ENCODE measurements at places on chromosomes 7 and 10.

GRCh38 chr10:65234261-65234660 is 1691.6 kb upstream of the LRRTM3 start:
- DNase-seq: no peak

DNA sequence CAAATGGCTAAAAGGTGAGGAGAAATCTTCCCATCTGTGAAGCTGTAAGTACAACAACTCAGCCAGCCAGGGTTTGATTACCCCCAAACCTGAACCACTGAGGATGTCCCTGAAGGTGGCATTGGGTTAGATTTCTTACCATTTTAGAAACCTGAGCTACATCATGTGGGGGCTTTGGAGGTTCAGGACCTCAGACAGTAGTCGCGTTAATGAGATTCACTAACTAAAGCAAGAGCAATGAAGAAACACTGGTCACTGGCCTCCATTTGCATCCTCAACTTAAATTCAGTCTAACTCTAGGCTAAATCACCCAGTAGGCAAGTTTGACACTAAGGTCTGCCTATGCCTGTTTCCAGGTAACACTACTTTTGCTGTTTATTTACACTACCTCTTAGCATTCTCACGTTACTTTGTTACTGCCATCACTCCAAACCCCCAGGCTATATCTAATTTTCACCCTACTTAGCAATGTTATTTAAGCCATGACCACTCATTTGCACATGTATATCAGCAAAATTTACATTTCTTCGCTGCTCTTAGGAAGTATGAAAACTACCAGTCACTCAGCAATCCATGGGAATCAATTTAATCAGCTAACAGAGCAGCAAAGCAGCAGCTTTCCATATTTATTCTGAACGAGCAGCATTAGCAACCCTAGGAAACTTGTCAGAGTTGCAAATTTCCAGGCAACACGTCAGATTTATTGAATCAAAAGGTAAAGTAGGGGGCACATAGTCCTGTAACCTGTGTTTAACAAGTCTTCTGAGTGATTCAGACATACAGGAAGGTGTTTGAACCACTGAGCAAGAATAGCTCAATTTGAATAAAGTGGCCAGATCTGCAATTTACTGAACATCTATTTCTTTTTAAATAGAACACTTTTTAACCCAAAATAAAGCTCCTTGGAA is 788.4 kb upstream of the SORCS1 start:
- DNase-seq: no peak

DNA sequence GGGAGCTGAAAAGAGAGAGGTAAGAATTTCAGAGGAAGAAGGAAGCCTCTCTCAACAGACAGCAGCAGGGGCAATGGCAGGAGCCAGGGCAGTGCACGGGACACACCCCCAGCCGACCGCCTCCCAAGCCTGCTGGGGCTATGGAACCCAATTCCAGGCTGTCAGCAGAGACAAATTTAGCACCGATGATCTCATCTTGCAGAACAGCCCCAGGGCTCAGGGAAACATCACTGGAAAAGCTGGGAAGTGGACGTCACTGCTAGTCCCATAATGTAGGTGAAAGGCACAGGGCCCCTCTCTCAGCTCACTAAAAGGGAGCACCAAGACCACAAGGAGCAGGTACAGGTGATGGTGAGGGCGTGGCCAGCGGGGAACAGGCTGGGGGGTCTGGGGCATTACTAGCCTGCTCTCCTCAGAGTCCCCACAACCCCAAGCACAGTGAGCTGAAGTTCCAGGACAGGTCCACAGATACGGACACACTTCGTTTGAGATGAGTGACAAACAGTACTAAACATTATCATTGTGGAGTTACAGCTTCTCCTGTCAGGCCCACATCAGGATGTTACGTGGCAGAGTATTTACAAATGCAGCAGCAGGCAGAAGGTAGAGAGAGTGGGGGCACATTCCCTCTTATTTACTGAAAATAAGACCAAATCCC is 103.7 kb downstream of the PLXNA4 start:
- peak; percentile 90 for DNase-seq

DNA sequence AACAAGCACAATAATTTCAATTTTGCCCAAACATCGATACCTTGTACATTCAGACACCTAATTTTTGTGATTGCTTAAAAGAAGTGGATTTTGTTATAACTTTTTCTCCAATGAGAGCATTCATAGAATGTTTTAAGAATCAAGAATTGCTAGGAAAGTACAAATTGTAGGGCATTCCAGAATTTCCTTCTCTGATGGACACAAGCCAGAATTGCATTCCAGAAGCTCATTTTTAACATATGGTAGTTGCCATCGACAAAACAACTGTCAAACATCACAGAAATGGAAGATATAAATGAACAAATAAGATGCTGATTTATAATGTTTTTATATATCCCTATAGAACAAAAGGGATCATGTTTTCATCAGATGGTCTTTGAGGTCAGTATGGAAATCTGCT is 258.4 kb upstream of the NPVF start:
- no peak for DNase-seq

GRCh38 chr7:119090851-119091250 is 866.3 kb downstream of the ANKRD7 start:
- peak; percentile 1 for DNase-seq

DNA sequence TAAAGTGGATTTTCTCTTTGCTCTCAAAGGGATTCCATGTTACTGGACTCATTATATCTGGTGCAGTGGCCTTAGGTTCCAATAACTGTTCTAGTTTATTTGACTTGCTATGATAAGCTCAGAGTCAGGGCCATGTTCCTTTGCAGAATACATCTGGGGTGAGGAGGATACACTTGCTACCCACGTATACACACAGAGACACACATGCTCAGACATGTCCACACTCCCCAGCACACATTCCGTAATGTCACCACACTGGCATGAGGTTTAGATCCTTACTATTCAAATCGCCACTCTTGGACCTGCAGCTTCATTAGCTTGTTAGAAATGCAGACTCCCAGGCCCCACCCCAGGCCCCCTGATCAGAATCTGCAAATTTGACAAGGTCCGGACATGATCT is 195.3 kb downstream of the BMPER start:
- no peak for DNase-seq

DNA sequence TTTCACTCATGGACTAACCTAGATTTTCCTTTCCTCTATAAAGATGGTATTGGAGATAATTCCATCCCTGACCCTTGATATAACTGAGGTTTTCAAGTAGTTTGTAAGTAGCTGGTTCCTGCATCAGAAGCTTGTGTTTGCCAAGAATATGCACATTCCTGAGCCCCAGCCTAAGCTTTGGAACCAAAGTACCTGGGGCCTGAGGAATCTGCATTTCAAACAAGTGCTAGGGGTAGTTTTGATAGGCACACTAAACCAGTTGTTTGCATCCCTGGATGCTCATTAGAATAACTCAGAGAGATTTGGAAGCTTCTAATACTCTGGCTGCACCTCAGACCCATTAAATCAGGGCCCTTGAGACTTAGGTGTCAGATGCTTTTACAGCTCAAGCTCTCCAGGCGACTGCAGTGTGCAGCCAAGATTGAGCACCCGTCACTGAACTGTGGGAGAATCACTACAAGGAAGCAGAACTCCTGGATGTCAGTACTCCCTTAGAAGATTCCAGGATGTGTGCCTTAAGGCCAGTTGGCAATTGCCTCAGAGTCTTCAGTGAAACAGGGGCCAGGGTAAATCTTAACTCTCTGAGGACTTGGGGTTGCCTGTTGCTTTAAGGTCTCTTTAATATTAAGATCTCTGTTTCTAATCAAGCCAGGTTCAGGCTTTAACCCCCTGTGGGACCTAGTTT is 565.0 kb downstream of the REEP3 start:
- DNase-seq: no peak

- peak; percentile 78 for DNase-seq
These were observed 119.1 kb downstream of the PFKFB3 start for GRCh38 chr10:6321880-6322279.

GRCh38 chr10:97195706-97196222 is 10.0 kb upstream of the SLIT1 start:
- DNase-seq: no peak

- no peak for DNase-seq
These were observed 15.3 kb upstream of the SUN1 start for GRCh38 chr7:816751-817671.

DNA sequence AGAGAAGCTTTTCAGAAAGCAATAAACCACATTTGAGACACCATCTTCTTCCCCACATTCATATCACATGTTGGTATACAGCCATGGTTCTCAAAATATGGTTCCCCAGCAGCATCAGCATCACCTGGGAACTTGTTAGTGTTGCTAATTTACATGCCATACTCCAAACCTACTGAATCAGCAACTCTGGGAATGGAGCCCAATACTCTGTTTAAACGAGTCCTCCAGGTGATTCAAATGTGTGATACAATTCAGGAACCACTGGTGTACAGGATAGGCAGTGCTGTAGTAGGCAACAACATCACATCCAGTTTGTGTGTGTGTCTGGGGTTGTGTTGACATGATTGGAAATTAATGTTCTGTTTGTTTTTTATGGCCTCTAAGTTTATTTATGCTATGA is 47.7 kb downstream of the ZNF277 start:
- no peak for DNase-seq

- DNase-seq: peak; percentile 38
These were observed 25.5 kb downstream of the PRR15 start for GRCh38 chr7:29588900-29589696.

DNA sequence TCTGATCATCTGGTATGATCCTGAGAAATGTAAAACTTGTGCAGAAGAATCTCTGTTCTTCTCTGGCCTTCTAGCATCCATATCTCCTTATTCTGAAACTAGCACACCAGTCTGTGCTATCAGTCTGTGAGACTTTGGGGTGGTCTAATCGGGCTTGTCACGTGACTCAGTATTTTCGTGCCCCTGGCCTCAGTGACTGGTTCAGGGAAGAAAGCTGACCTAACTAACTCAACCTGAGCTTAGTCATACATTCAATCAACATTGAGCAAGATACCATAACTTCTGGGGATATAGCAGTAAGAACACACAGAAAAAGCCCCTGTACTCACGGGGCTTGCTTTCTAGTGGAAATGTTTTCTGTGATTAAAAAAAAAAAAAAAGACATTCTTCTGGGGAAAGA is 109.3 kb downstream of the DKK1 start:
- no peak for DNase-seq

DNA sequence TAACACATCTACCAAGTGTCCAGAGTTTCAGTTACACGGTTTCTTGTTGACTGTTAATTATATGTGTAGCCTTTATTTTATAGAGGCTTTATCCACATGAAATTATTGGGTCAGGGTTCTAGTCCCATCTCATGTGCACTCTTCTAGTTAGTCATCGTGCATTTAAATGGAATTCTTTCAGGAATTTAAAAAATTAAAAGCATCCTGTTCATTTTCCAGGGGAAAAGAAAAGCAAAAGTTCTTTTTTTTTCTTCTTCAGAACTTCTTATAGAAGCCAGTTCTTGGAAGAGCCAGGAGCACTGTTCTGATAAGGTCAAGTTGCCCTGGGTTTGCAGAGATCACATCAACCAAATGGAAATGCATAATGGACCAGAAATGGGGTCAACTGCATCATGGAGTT is 324.7 kb downstream of the INHBA start:
- peak; percentile 24 for DNase-seq

- DNase-seq: no peak
These were observed 6.8 kb upstream of the GATA3 start for GRCh38 chr10:8047452-8048280.

DNA sequence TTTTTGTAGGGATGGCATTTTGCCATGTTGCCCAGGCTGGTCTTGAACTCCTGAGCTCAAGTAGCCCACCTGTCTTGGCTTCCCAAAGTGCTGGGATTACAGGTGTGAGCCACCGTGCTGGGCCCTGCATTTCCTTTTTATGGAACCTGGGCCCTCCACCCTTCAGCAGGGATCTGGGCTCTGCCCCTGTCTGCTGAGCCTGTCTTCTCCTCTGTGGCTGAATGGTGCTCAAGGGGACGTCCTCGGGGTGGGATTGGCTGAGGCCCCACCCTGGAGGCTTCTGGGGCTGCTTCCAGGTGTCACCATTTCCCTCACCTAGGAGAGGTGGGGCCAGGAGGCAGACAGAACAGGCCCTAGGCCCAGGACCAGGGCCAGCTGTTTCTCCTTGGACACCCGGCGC is 18.4 kb downstream of the FAM241B start:
- no peak for DNase-seq

- DNase-seq: no peak
These were observed 13.2 kb upstream of the MALSU1 start for GRCh38 chr7:23285657-23286646.

DNA sequence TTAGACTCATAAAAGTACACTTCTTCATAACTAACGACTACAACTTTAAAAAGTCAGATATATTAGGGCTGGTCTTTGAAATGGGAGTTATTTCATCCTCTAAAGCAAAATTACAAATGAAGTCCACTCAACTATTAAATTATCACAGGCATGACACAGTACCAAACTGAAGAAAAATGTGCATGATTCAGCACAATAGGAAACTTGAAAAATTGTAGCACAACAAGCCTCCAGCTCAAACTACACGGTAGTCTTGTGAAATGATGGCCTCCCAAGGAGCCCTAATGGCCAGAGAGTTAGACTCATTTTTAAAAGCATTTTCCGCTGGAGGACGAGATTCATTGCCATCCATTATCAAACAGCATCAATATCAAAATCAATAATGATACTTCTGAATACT is 76.4 kb downstream of the MAGI2 start:
- DNase-seq: peak; percentile 20

DNA sequence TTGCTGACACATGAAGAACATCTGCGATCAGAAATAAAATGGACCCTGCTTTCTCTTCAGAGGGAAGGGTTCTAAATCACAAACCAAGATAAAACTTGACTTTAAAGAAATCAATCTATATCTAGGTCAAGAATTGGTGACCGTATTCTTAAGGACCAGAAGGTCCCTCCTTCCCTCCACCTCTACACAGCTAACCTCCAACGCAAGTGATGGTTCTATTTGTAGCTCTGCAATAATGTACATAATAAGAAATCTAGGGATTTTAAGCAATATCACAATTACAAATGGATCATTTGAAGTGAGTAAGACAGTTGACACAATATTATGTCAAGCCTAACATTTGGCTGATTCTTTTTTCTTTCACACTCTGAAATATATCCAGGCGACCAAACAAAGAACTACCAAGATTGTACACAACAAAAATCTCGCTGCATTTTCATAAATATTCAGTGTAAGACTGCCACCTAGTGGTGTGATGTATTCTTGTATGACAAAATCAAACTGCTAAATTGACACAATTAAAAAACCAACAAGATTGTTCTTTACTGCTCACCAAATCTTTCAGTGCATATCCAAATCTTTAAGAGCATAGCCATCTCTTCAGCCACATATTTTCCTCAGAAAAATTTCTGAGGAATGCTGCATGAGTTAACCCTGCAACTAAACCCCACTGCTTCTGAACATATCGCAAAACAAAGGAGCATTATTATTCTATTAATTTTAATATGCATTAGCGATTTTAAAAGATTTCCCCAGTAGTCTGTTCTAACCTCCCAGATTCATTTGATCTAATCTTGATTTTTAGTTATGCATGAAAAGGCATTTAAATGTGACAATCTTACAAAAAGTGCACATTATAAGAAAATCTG is 44.5 kb downstream of the ICA1 start:
- DNase-seq: peak; percentile 55

DNA sequence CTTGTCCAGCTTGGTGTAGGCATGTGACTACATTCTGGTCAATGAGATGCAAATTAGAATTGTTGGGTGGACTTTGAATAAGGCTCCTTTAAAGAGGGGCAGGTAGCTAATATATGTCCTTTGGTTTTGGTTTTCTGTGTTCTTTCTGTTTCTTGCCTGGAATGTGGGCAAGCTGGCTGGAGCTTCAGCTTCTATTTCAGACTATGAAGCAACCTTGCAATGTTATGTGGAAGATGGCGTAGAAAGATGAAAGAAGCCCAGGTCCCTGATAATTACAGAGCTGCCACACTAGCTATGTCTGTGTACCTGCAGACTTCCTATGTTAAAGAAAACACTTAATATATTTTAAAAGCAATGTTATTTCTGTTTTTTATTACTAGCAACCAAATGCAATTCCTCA is 46.2 kb downstream of the NEURL1 start:
- DNase-seq: no peak

Data from fibroblast of skin of right biceps (primary cell).